WTC11 (cell line): ENCODE measurements at places on chromosomes 13 and 19. TPM values are rescaled to one million over a fixed set of nuclear protein-coding genes. Genes with fewer than 3 reads are reported as not detected.

GRCh38 chr13:106340249-106340648, 195.2 kb downstream of the EFNB2 start:
- H3K36me3 ChIP-seq = peaks cover 31% of the 10 kb centered on the region
- no peak overlapping the region for H3K27ac ChIP-seq
- peaks cover 30% of the 10 kb centered on the region for H3K4me1 ChIP-seq
- H3K4me3 ChIP-seq = no peak overlapping the region

CDC37 gene
- total RNA-seq = 163 to 204 TPM (median 164 TPM) in 3 replicates

CD37 gene
- total RNA-seq = 0.27 to 1.6 TPM (median 1.2 TPM) in 3 replicates

ZNF274 gene
- total RNA-seq = 25.4 to 28.8 TPM (median 27.5 TPM) in 3 replicates

DNA sequence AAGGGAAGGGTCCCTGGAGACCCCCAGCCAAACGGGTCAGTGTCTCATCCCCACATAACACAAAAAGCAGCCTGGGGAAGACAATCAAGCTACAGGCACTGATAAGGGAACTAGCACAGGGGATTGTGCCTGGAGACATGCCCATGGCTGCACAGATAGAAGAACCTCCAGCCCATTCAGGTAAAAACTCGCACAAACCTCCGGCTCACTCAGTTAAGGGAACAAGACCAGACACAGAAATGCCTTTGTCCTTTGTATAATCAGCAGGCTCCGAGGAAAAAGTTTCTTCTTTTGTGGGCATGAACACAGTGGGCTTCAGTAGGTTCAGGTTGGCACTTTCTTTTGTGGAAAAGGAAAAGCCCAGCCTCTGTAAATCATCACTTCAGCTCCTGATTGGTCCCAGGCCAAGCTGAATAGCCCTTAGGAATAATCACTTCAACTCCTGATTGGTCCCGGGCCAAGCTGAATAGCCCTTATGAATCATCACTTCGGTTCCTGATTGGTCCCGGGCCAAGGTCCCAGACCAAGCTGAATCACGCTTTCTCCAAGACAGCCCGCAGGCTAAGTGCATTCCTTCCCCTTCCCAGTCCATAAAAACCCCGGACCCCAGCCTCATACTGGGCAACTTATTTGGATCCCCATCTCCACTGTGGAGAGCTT, 5.0 kb upstream of the ZNF230 start:
- no peak for DNase-seq
- H3K4me3 ChIP-seq = no peak overlapping the region
- no peaks in the 10 kb centered on the region for H3K27me3 ChIP-seq
- H3K27ac ChIP-seq = no peak overlapping the region
- peaks cover 37% of the 10 kb centered on the region for H3K36me3 ChIP-seq

DNA sequence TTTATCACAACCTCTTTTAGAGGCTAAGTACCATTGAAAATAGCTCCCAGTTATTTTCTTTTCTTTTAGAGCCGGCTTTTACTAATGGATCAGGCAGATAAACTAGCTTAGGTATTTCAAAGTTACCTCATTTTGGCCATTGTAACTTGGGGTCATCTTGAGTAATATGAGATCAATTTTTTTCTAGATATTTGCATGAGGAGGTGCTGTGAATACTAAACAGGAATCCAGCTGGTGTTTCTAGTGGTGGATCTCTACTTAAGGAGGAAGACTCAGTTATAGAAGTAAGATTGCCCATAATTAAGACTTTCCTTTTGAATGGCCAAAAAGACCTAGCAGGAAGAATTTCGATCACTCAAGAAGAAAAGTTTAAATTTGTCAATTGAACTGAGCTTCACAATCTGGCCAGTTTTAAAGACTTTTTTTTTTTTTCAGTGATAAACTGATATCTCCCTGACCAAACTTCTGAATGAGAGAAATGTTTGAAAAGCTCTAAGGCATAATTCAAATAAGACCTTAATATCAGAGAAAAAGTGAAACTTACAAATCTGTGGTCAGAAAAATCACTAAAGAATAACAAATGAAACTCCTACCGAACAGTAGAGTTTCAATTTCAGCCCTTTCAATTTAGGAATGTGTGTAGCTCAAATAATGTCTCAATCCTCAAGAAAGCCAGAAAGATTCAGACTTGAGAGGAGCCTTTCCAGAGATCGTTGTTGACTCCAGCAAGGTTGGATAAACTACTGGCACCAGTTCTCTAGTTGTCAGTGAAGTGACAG, 11.6 kb upstream of the NAA16 start:
- DNase-seq = no peak
- H3K4me1 ChIP-seq = peaks cover 2% of the 10 kb centered on the region; the same call in 1 of the 2 replicates
- no peaks in the 10 kb centered on the region for H3K36me3 ChIP-seq
